ENCODE measurements at places on chromosomes 13 and 19.
A peak's percentile ranks its signal among the peaks of the same experiment; 100 is the strongest.

GRCh38 chr13:43583321-43583720 lies 203.5 kb downstream of the ENOX1 start:
- no peak for DNase-seq

DNA sequence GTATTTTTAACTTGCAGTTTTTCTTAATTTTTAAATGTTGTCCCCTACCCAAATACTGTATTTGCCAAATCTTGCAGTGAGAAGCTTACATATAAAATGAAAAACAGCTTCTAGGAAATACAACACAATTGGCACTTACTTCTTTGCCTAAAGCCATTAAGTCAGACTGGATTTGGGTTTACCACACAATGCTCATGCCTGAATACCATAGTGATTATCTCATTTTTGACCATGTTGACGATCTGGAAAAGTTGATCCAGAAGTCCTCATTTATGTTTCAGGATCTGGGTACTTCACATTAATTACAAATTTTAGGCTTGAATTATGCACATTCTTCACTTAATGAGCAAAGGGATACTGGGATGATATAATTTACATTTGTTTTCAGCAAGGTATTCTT lies 2.4 kb downstream of the RNF6 start:
- no peak for DNase-seq

GRCh38 chr13:110200276-110200870 lies 106.6 kb downstream of the COL4A1 start:
- DNase-seq: no peak

GRCh38 chr13:96089749-96090239 lies at the start of gene HS6ST3:
TSS of gene HS6ST3 (plus strand) at chr13:96090107.
- no peak for DNase-seq

DNA sequence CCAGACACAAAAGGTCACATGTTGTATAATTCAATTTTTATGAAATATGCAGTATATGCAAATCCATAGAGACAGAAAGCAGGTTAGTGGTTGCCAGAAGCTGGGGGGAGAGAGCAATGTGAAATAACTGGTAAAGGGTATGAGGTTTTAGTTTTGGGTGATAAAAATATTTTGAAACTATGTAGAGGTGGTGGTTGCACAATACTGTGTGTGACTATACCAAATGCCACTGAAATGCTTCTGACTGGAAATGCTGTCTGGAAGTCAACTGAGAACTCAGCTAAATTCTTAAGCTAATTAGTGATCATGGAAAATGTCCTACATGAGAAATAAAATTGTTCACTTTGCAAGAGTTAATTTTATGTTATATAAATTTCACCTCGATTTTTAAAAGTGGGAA lies 65.3 kb upstream of the RXFP2 start:
- DNase-seq: no peak

GRCh38 chr19:1097810-1098176 lies 2.6 kb upstream of the POLR2E start:
- DNase-seq: no peak

GRCh38 chr13:102688306-102688973 lies 6.4 kb downstream of the METTL21C start:
- DNase-seq: no peak

DNA sequence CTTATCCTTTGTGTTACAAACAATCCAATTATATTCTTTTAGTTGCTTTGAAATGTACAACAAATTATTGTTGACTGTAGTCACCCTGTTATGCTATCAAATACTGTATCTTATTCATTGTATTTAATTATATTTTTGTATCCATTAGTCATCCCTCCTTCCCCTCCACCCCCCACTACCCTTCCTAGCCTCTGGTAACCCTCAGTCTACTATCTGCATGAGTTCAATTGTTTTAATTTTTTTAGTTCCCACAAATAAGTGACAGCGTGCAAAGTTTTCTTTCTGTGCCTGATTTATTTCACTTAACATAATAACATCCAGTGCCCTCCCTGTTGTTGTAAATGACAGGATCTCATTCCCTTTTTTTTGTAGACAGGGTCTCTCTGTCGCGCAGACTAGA lies 4.5 kb downstream of the SAE1 start:
- DNase-seq: no peak

GRCh38 chr13:33583398-33583797 lies 234.6 kb upstream of the RFC3 start:
- DNase-seq: no peak

DNA sequence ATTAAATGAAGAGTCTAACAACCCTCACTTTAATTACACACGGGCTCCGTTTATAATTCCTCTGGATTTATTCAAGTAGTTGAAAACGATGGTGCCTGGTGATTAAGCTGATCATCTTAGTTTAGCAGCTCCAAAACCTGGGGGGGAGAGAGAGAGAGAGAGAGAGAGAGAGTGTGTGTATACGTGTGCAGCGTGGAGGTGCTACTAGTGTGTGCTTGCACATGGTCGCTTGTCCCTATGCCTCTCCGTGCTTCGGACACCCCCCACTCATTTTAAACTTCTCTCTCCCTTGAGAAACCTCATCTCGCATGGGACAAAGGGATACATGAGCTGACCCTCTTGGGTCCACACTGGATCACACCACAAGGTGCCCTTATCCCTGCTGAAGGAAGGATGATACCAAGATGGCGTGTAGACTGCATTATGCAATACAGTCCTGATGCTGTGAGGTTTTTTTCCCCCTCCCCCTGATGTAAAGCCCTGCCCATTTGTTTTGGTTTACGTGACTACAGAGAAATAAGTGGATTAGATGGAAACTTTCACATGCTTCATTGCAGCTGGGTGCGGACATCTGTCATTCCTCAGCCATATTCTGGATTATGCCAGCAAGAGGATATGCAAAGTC lies 320.8 kb downstream of the ZNF536 start:
- DNase-seq: no peak

DNA sequence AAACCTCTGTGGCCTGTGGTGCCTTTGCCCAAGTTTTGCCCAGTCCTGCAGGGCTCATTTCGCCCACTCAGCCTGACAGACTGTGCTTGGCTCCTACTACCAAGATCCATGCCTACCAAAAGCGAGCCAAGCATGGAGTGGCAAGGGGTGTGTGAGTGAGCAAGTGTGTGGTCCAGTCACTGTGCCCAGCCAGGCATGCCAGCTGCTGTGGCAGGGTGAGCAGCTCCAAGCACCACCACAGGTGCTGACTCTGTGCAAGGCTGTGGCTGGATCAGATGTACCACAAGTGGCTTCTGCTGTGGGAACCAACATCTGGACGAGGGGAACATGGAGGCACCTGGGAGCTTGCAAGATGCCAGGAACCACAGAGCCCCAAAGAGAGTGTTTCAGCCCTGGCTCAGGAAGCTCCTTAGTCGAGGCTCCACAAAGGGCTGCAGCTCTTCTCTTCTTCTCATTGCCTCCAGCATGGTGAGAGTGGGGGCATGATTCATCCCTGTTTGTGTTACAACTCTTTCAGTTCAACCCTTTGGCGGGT lies 1564.2 kb upstream of the MIR17HG start:
- no peak for DNase-seq

DNA sequence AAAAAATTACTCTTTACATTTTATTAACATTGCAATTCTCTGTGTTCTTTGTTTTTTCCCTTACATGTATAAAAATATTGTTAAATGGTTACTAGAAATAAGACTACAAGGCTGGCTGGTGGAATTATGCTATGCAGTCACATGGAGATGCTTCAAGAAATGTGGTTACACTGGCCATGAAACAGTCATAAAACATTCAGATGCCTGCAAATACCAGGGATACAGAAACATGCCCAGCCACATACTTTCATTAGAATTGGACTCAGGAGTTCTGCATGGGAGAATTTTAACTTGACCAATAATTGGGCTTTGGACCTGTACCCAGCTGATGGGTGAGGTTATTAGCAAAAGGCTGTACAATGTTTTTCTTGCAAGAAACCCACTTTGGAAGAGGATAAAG lies 1407.7 kb upstream of the SLC10A2 start:
- no peak for DNase-seq

DNA sequence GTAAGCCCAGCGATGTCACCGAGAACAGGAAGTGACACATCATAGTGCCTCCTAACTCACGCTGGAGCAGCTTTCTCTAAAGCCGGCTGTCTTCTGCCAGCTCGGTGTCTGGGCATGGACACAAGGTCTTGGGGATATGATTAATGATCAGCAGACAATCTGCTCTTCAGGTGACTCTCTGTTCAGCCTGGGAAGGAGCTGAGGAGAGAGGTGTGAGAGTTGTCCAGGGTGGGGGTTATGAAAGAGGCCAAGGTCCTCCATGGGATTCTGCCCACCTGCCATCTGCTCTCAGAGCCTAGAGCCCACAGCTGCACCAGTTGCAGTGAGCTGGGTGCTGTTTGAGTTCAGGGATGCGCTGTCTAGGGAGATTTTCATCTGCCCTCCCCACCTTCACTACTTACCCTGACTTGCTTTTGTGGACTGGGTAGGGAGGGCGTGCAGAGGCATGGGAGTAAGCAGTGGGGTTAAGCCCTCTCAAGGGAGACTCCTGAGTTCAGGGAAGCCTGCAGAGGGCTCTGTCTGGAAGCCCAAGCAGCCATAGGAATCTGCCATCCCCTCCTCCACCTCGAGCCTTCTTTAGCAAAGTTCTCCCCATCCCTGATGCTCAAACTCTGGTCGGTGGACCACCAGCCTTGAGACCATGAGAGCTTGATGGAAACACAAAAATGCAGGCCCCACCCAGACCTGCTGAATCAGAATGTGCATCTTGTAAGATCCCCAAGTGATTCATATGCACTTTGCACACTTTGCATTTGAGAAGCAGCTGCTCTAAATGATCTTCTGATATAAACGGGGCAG lies 539.7 kb downstream of the RFC3 start:
- no peak for DNase-seq

- no peak for DNase-seq
Observed at GRCh38 chr13:95552208-95552538, 347 bp upstream of the CLDN10 start.

GRCh38 chr13:40252676-40253075 lies 413.8 kb downstream of the FOXO1 start:
- DNase-seq: no peak

- peak; percentile 40 for DNase-seq
Observed at GRCh38 chr19:33175886-33176669, 18.1 kb upstream of the LRP3 start.

GRCh38 chr19:54521022-54521859 lies 18.6 kb downstream of the LAIR2 start:
- no peak for DNase-seq

GRCh38 chr13:108069521-108070210 lies 145.7 kb downstream of the LIG4 start:
- DNase-seq: no peak

- no peak for DNase-seq
Observed at GRCh38 chr19:3039641-3040077, 10.6 kb upstream of the TLE2 start.

DNA sequence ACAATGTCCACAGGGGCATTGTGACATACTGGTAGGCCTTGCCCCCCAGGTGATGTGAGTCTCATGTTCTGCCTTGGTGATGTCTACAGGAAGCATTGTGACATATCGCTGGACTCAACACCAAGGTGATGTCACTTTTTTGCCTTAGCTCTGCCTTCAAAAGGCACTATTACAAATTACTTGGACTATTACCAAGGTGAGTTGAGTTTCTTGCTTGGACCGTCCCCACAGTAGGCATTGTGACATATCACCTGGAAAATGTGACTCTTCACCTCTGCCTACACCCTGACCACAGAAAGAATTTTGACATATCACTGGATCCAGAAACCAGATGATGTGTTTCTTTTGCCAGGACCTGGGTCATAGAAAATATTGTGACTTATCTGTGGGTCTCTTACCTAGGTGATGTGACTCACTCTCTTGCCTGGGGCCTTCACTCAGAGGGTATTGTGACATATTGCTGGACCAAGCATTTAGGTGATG lies 60.6 kb upstream of the ZNF724 start:
- DNase-seq: no peak

Data from esophagus squamous epithelium (tissue), 5 donors.